ENCODE measurements at places on chromosomes 12 and 14.

DNA sequence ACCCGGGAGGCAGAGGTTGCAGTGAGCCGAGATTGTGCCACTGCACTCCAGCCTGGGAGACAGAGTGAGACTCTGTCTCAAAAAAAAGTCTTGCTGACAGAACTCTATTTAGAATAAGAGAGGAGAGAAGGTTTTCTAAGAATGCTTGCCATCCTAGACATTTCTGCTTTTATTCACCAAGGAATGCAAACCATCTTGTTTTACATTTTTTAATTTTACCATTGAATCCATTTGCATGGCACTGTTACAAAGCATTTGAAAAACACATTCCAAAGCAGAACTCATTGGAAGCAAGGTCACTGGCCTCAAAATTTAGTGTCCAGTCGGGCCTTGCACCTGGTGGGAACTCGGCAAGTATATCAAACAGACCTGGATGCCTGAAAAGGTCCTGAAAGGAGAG lies 44.2 kb upstream of the RASSF3 start:
- DNase-seq = no peak

DNA sequence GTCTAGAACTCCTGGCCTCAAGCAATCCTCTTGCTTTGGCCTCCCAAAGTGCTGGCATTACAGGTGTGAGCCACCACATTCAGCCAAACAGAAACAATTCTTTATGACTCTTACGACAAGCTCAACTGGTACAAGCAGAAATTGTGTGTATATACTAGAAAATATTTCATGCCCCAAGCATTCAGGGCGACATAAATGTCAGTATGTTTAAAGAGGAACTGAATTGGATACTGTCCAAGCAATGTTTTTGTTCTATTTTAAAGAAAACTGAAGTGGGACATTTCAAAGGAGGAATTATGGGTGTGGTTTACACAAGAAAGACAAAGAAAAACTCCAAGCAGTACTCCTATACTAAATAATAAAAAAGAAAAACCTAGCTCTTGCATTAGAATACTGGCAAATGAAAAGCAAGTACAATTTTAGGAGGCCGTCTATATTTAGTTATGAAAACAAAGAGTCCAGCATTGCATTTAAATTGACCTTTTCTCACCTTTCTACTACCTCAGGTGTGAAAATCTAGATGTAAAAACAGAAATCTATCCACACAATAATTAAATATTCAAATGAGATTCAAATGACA lies 48.9 kb downstream of the PPP1R12A start:
- DNase-seq = no peak

- no peak for DNase-seq
Measured at GRCh38 chr14:94480809-94481208, 4.8 kb upstream of the SERPINA9 start.

- DNase-seq = no peak
Measured at GRCh38 chr12:110141389-110141788, 17.2 kb downstream of the IFT81 start.

DNA sequence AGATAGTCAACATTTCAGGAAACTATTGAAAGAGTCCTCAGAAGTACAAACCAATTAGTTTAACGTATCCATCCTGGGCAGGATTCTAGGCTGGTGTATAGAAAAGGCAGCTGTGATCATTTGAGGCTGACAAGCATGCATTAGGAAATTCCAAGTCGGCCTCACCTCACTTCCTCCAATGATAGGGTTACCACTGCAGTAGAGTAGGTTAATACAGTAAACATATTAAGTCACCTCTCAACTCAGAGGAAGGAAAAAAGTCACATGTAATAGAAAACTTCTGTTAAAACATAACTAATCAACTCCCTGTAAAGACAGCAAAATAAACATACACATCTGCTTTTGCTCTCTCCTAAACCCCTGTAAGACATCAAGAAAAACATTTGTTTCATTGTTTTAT lies 33.5 kb downstream of the MED13L start:
- DNase-seq = peak; percentile 3

- no peak for DNase-seq
Measured at GRCh38 chr12:39595928-39596327, 23.7 kb downstream of the ABCD2 start.

Data from CD4-positive, alpha-beta T cell treated with Interleukin-1 beta for 1 hour (primary cell).